Common myeloid progenitor, CD34-positive (primary cell): ENCODE measurements at places on chromosomes 7 and 10.

DNA sequence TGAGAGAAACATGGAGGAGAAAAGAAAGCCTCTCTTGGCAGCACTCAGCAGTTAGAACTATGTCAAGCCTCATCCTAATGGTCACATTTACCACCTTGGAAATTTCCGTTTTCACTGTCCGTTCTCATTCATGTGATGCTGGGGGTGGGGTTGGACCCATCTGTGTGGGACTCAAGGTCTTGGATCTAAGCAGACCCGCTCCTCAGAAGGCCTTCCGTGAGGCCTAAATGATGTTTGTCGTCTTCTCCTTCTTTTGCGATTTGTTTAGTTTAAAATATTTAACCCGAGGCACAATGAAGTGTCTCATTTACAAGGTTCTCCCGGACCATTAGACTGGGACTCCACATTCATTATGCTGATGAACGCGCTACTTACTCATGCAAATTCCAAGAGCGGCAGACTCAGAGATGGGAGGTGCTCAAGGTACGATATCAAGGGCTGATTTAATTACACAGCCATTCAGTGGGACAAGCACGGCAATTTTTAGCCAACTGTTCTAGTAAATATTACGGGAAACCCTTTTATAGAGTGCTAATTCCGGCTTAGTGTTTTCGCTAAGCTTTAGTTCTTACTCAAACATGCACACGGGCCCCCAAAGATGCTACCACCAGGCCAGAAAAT is 109.1 kb upstream of the EFCAB10 start:
- DNase-seq = no peak

DNA sequence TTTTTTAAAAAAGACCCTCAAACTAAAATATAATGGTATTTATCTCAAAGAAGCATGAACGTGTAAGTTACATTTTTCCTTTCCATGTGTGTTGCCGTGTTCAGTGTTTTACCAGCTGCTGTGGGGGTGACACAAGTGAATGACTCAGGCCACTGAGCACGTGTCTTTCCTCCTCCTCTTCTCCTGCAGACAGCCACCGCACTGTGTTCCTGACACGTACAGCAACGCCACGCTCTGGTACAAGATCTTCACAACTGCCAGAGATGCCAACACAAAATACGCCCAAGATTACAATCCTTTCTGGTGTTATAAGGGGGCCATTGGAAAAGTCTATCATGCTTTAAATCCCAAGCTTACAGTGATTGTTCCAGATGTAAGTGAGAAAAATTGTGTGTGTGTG is 29.7 kb downstream of the TMEM248 start:
- DNase-seq = no peak

GRCh38 chr10:116587878-116588591 is 2.7 kb upstream of the PNLIPRP1 start:
- DNase-seq = no peak

DNA sequence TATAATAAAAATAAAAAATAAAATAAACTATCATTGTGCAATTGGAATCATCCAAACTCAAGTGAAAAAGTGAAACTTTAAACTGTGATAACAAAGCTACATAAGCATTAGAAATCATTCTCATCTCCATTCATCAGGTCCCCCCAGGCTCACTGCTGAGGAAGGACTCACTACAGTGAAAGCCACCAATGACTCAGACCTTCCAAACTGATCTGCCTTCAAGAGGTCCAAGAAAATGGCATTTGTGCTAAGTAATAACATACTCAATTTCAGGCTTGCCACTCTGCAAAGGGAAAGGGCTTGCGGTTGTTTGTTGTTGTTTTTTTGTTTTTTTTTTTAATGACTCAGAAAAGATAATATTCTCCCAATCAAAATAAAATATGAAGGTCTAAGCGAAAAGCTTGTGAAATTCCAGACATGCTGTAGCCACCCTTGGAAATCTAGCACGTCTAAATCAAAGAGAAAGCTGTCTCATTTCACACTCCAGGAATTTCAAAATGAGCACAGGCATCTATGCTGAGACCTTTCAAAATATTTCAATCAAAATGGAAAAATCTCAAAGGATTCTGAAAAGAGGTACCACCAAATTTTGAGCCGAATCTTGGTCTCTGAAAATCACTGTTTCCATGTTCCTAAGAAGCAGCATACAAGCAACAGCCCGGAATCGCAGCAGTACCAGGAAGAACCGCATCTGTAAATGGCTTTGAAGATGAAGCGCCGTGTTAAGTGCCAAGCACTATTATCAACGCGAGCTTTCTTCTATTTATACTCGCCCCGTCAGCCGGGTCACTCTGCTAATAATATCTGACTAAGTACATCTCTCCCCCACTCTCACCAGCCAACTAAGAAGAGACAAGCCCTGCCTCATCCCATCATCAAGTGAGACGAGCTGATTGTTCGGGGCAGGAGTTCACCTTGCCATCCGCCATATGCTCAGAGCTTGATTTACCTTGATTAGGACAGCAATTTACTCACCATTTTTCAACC is 13.5 kb downstream of the SFMBT2 start:
- DNase-seq = peak; percentile 57

DNA sequence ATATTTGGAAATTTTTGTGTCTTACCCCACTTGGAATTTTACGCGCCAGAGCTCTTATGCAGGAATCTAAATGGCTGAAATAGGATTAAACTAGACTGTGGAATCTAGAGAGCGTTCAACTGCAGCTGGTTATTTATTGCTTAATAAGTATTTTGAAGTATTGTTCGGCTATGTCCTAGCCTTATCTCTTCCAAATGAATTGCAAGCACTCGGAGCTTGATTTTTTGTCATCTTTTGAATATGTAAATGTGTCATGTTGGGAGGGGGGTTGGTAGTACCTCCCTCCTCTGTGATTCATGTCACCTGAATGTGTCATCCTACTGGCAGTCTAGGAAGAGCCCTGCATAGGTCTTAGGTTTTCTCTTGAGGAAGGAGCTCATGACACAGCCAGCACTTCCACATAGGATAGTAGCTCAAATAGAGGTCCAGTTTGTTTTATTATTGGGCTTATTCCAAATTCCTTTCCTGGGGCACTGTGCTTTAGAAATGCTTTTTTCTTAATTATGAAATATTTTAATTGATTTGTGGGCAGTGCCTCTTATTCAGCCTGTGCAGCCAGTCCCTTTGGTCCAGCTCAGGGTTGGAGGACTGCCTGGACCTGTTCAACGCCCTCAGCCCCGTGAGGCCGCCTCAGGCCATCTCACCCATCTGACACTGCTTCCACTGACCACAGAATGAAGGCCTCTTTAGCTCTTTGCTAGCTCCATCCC is 22.5 kb upstream of the TRIL start:
- no peak for DNase-seq

DNA sequence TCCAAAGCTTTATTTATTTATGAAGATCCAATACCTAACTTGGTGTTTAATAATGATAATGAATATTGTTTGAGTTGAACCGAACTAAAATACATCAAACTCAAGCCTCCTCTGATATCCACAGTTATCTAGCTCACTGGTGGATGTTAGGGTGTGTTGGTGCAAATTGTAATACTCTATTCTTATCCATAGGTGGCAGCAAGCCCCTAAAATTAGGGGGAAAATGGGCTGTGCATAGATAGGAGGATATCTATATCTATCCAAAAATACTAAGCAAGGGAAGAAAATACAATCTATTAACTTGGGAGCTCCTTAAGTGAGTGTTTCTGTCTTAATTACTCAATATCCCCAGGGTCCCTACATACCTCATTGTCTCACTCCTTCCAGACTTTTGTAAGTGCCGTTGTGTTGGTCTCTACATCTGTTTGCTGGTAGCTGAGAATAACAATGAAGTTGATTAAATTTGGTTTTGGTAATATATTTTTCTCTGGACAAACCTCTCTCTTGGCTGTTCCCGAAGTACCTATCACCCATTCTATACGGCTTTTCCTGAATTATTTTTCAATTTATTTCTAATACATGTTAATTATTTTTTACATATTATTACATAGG is 55.0 kb upstream of the VWDE start:
- DNase-seq = peak; percentile 64

GRCh38 chr7:105256761-105257231 is 131.9 kb downstream of the SRPK2 start:
- no peak for DNase-seq

DNA sequence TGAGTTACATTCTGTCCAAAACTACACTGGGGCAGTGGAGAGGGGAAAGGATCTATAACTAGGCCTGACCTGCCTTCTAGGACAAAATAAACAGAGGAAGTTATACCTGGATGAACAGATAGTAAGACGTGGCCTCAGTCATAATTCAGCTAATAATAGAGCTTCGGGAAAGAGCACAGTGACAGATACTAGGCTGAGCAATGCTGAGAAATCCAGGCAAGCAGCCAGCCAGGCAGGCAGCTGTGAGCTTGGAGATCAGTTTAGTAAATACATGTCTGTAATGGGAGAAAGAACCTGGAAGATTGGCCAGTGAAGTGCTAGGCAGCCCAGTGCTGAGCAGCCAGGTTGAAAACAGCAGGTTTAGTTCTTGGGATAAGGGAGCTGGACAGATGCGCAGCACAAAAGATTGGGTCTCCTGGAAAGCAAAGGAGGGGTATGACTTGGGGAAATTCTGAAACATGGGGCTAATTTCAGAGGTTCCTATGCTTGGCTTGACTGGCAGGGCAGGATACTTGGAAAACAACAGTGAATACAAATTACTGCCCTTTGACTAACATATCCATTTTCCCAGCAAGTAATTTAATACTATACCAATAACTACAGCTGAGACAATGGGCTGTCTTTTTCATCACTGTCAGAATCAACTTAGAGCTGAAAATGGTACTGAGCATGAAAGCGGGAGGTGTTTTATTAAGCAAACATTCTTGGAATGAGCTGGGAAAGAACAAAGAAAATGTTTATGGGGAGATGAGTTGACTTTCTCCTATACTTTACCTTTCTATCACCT is 140.8 kb downstream of the DGKB start:
- no peak for DNase-seq

GRCh38 chr10:118300320-118300719 is 41.8 kb downstream of the FAM204A start:
- no peak for DNase-seq

DNA sequence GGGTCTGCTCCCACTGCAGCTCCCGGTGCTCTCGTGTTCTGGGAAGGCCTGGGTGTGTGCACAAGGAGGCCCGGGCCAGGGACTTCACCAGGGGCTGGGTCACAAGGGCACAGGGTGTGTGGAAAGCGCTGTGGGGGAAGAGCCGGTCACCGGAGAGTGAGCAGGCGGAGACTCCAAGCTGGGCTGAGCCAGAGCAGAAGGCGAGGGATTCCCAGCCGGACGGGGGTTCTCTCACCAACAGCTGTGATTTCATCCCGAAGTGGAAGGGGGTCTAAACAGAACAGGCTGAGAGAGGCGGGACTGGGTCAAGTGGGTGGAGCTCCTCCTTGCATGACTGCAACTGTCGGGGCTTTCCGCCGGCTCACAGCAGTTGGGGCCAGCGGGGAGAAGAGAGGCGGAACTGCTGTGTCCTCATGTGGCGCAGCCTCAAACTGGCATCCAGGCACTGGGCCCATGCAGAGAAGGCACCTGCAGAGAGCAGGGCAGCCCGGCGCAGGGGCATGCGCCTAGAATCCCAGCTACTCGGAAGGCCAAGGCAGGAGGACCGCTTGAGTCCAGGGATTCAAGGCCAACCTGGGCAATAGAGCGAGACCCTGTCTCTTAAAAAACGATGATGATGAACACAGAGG is 7.6 kb upstream of the ORAI2 start:
- DNase-seq = peak; percentile 94
